ENCODE measurements at places on chromosomes 5 and 9.

- DNase-seq, result peak; percentile 81
These were observed 1.2 kb upstream of the BTF3 start for GRCh38 chr5:73496984-73497457.

- no peak for DNase-seq
These were observed 103.3 kb upstream of the NFIB start for GRCh38 chr9:14417237-14417636.

GRCh38 chr9:97502984-97503861 lies 1.8 kb downstream of the TMOD1 start:
- DNase-seq, result no peak

GRCh38 chr5:147340941-147341340 lies 106.1 kb downstream of the STK32A start:
- DNase-seq, result no peak

- DNase-seq, result no peak
These were observed 118.2 kb upstream of the MSX2 start for GRCh38 chr5:174606153-174606552.

GRCh38 chr9:112486221-112487007 lies at the start of gene KIAA1958:
KIAA1958 (plus strand) TSS chr9:112486827; CDS start chr9:112574081, 87,254 bp downstream.
- peak; percentile 92 for DNase-seq

GRCh38 chr5:133232011-133232410 lies 180.2 kb downstream of the HSPA4 start:
- no peak for DNase-seq

- DNase-seq, result no peak
These were observed 319.8 kb downstream of the ASTN2 start for GRCh38 chr9:117095081-117095480.

- DNase-seq, result no peak
These were observed 11.2 kb downstream of the POC5 start for GRCh38 chr5:75706016-75706415.

DNA sequence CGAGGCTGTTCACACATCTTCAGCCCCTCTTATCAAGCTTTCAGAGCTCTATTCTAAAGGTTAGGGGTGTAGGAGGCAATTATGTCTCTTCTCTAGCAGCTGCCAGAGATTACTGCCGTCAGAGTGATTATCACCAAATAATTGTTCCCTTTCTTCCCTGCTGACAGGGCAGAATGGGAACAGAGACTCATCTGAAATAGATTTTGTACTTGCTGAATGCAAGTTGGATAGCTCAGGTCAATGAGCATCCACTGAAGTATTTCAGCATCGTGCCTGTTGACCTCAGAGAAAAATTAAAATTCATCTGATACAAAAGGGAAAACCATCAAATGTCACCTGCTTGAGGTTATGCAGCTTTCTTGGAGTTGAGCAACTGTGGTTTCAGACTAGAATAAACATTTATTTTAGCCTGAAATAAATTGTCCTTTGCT lies 213.7 kb upstream of the MAP3K1 start:
- no peak for DNase-seq

DNA sequence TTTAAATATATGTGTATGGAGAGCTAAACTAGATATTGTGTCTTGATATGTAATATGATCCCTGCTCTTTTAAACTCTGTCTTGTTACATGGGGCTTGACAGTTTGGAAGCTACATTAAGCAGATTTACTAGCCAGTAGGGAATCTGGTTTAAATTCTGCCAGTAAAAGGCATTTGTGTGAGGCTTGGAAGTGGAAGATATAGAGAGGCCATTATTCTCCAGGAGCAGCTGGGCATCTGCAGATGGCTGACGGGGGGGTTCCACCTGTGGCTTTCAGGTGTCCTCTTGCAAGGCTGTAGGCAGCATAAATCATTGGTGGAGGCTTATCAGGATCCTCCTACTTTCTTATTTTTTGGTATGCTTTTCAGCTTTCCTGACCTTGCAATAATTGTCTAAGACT lies 179.1 kb upstream of the FBXL7 start:
- DNase-seq, result no peak

GRCh38 chr9:26947736-26948135 lies 694 bp upstream of the PLAA start:
- DNase-seq, result no peak

DNA sequence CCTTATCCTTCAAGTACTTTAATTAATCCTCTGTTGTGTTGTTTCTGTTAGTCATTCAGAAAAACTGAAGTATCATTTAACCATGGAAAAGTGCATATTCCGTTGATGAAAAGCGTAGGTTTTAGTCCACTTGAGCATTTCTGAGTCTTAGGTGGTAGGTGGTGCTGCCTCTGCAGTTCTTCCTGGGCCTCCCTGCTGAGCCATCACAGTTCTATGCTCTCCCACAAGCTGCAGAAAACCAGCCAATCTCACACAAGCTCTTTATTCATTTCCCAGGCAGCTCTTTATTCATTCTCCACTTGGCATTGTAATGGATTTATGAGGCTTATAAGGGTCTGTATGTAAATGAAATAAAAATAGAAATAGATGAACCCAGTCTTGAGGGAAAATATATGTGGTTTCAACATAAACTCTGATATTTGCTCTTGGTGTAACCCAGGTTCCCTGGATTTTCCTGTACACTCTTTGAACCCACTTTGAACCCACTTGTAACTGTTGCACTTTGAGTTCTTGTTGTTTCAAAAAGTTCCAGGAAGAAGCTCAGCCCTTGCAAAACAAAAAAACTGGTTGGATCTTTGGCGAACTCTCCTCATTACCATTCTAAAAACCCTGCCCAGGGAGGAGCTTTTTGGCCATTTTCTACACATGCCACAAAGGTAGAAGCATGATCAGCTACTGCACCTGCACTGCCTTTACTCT lies 56.0 kb downstream of the ZNF510 start:
- DNase-seq, result no peak

GRCh38 chr5:1478271-1479035 lies 33.2 kb upstream of the SLC6A3 start:
- no peak for DNase-seq

DNA sequence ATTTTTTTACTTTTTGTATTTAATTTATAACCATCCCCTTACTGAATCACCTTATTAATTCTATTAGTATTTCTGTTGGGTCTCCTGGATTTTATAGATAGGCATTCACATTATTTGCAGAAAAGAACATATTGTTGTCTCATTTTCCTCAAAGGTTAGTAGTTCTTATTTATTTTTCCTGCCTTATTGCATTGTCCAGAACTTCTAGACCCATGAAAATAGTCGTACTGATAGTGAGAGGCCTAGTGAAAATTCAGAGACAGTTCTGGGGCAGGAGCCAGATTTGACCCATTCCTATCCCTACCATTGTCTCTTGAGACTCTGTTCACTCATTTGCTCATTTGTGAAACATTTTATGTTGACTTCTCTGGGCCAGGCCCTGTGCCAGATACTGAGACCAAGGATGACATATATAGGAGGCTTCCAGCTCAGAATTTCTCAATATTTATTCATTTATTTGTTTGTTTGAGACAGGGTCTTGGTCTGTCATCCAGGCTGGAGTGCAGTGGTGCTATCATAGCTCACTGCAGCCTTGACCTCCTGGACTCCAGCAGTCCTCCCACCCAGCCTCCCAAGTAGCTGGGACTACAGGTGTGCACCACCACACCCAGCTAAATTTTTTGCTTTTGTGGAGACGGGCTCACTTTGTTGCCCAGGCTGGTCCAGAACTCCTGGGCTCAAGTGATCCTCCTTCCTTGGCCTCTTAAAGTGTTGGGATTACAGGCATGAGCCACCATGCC lies 34.7 kb downstream of the COL27A1 start:
- no peak for DNase-seq

GRCh38 chr9:35594471-35594870 lies 10.6 kb upstream of the TESK1 start:
- no peak for DNase-seq
